Stimulated activated CD4-positive, alpha-beta T cell treated with anti-CD3 and anti-CD28 coated beads, Interleukin-15, amount 100 ng/mL, for 48 hours (primary cell): ENCODE measurements at places on chromosomes 4 and X.

DNA sequence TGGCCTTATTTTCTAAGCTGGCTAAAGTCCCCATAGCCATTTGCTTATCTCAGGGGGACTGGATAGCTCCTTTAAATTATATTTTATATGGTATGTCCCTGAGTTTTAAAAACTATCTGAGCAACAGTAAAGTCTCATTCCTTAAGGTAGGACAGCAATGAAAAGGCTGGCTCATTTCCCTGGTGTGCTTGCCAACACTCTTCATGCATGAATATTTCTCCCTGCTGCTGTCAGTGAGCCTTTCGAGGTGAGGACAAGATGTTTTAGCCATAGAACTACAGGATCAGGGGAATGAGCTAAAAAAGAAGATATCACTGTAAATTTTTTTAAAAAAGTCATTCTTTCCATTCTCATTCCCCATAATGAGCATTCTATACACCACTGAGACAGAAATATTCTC, 427.3 kb upstream of the FAM241A start:
- no peak for DNase-seq

- DNase-seq = no peak
These were observed 132.7 kb upstream of the MAP3K15 start for GRCh38 chrX:19647731-19648588.

DNA sequence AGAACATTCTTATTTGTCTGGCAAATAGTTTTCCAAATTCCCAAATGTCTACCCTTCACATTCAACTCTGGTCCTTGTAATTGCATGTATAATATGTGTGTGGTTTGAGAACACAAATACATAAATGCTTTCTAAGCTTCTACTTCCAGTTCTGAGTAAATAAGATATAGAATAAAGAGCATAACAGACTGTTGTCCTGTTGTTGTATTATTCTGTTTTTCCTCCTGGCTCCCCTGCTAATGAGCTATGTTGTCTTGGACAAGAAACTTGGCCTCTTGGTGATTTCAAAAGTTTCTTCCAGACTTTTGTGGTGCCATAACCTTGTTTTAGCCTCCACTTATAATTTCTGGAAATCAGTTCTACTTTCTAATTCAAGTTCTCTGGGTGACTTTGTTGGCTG, 75.3 kb upstream of the USP38 start:
- no peak for DNase-seq

- DNase-seq = no peak
These were observed 56.5 kb upstream of the PGM2 start for GRCh38 chr4:37770016-37770415.

DNA sequence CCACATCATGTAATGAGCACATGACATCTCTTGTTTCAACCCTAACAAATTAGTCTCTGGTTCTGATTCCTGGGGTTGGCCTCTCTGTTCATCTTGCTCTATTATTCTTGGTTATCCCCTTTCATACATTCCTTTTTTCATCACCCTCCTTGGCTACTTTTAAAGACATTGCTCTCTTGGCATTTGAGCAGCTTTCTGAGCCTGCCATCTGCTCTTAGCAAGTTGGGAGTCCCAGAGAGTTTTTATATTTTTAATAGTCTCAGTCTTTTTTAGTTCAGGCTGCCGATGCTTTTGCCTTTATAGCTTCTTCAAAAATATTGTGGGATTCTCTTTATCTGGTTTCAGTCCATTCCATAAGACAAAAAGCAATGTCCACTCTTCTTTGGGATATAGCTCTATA, 1270.9 kb downstream of the ADGRL3 start:
- DNase-seq = no peak

DNA sequence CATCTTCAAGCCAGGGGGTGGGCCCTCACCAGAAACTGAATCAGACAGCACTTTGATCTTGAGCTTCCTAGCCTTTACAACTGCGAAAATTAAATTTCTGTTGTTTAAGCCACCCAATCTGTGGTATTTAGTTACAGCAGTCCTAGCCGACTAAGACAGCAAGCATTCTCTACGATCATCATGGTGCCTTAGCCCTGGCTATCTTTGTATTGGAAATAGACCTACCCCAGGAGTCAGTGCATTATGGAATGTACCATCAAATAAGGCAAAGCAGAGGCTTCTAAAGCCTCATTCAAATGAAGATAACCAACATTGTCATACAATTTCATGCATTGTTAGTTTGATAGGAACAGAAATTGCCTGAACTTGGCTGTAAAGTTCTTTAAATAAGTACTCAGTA, 75.0 kb downstream of the PARM1 start:
- DNase-seq = no peak

DNA sequence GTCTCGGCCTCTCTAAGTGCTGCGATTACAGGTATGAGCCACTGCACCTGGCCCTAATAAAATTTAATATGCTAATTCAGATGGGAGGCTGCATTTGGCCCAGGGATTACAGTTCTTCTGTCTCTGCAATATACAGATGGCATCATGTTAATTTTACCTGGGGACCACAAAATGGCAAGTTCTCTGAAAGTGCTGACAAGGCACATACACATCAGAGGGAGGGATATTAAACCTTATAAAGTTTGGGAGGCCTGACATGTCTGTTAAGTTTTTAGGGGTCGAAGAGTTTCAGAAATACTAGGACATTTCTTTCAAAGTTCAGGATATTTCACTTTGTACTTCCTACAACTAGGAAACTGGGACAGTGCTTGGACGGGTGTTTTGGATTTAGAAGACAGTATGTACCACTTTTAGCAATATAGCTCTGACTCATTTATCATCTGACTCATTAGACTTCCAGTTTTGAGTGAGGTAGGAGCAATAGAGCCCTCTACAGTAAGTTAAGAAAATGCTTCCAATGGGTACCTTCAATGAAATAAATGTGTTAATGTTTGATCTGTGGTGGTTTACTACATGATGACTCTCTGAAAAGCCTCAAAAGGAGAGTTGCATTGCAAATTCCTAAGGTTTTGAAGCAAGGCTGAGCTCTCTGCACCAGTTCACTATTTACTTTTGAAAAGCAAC, 981.0 kb upstream of the HS3ST1 start:
- no peak for DNase-seq
